ENCODE measurements at places on chromosomes 1 and 21.
A peak's percentile ranks its signal among the peaks of the same experiment; 100 is the strongest.

- no peak for DNase-seq
Measured at GRCh38 chr1:169122976-169123375, 16.5 kb downstream of the ATP1B1 start.

DNA sequence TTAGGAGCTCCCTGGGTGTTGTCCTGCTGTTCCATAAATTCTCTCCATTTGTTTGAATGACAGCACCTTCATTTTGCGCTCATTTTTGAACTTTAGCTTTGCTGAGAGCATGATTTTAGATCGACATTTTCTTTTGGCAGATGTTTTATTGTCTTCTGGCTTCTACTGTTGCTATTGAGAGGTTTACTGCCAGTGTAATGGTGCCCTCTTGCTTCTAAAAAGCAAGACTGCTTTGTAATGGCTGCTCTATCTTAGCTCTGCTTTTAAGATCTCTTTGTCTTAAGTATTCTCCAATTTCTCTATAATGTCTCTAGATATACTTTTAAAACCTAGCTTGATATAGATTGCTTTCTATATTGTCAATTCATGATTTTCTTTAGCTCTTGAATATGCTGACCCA is 27.8 kb downstream of the THEM4 start:
- no peak for DNase-seq

DNA sequence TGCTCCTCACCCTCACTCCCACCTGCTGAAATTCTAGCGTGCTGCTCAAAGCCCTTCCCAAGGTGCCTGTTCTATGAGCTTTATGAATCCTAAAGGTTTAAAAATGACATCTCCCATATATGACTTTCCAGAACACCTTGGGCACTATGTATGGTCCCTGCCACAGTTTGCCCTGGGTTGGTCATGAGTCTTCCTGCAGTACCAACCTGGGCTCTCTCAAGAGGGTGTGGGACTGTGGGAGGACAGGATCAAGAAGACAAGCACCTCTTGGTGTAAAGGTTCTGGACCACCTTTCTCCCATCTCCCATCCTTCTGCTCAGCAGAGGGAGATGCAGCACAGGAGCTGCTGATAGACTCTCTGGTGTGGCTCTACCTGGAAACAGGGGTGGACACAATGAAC is 134.1 kb downstream of the FCRL5 start:
- DNase-seq: no peak

DNA sequence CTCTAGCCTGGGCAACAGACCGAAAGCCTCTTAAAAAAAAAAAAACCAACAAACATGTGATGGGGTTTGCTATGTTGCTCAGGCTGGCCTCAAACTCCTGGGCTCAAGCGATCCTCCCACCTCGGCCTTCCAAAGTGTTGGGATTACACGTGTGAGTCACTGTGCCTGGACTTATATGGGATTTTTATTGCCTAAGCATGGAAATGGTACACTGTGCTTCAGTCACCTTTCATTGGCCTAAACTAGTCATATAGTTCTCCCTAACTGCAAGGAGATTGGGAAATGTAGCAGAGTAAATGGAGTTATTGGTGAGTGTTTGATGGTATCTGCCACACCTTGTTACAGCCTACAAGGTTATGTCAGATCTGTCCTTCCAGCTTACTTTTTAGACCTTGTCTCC is 17.2 kb upstream of the MEF2D start:
- DNase-seq: no peak

DNA sequence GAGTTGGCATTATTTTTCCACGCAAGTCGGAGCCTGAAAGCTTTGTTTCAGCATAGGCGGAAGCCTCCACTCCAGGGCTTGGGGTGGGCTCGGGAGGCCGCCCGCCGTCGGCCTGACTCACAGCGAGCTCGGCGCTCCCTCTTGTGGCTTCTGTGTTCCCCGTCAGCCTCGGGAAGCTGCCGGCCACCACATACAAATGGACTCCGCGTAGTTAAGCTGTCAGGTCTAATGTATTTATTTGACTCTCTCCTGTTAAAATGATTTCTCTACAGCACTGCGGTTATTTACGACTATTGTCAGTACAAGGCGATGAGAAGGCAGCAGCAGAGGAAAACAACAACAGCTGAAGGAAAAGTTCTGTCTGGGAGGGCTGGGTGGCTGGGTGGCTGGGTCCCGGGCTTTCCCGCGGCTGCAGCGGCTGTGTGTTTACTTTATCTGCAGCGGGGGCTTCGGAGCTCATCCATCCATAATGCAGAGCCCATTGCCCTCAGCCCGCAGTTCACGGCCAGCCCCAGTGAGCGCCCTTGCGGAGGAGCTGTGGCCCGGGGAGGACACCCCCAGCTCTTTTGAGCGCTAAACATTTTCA is 375.7 kb upstream of the CAMK1G start:
- no peak for DNase-seq

- no peak for DNase-seq
Measured at GRCh38 chr1:29811247-29811646, 574.9 kb downstream of the PTPRU start.

- no peak for DNase-seq
Measured at GRCh38 chr21:38669186-38669585, 136.5 kb upstream of the ETS2 start.

- DNase-seq: no peak
Measured at GRCh38 chr1:81950591-81951244, 150.0 kb downstream of the ADGRL2 start.

GRCh38 chr1:94324178-94324544 is 86.8 kb upstream of the ARHGAP29 start:
- no peak for DNase-seq

DNA sequence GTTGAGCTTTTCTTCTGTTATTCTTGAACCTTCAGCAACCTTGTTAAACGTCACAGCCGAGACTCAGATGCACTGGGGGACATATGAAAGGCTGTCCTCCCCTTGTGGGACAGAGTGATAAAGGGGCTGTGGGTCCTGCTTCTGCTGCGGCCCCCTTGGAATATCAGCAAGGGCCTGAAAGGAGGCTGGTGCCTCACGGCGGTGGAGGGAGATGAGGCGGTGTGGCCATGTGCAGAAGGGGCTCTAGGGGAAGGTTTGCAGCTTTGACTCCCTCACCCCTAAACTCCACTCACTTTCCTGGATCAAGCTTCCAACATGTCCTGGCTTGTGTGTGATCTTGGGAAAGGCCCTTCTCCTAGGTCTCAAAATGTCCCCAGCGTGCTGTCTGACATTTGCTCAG is 270.7 kb upstream of the CSF3R start:
- DNase-seq: no peak

DNA sequence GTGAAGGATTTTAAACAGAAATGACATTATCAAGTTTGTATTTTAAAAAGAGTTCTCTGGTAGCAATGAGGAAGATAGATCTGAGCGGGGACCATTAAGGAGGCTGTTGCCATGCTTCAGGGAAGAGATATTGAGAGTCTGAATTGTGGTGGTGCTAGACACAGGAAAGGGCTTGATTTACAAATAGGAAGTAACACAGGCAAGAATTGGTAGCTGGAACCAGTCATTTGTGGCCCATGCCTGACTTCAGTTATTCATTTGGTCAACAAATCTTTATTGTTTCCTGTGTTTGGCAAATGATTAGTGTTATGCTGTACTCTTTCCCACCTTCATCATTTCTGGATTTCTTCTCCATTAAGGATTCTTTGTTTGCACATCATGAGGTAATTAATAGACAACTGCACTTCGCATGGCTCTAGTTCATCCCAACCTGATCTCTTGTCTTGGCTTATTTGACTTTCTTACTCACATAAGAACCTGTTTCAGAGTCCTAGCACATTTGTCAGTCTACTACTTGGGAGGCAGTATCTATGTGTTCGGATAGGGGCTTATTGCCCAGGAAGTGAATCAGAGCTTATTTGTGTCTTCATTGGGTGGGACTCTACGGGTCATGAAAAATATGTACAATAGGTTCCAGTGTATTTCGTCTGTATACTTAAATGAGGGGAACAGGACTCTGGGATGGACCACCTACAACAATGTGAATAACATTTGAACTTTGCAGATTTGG is 32.3 kb downstream of the EEIG2 start:
- peak; percentile 31 for DNase-seq

GRCh38 chr1:152623203-152623844 is 421 bp upstream of the LCE3A start:
- no peak for DNase-seq

GRCh38 chr1:26610781-26611180 is 81.2 kb downstream of the RPS6KA1 start:
- no peak for DNase-seq

- no peak for DNase-seq
Measured at GRCh38 chr1:8870616-8871538, 7.6 kb downstream of the ENO1 start.

- peak; percentile 50 for DNase-seq
Measured at GRCh38 chr1:109655615-109656519, at the start of gene GSTM4. Gene GSTM4, plus strand, starts transcription at chr1:109656099. Its CDS starts 291 bp downstream, at chr1:109656390.

- no peak for DNase-seq
Measured at GRCh38 chr1:2413495-2414296, 1.3 kb upstream of the PEX10 start.

GRCh38 chr1:46823151-46823550 is 24.3 kb downstream of the CYP4B1 start:
- DNase-seq: no peak

GRCh38 chr1:32769524-32770220 is 47.5 kb downstream of the YARS1 start:
- DNase-seq: no peak

DNA sequence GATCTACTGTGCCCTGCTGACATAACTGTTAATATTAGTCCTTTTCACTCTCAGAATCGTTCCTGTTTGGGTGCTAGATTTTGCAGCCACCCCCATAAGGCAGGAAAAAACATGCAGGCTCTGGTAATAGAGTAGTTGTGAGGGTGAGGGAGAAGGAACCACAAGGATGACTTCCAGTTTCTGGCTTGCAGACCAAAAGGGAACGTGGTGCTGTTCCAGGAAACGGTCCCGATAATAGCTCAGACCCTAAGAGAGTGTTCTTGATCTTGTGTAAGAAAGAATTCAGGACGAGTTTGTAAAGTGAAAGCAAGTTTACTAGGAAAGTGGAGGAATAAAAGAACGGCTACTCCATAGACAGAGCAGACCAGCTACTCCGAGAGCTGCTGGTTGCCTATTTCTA is 50.7 kb upstream of the RHOU start:
- no peak for DNase-seq

- DNase-seq: no peak
Measured at GRCh38 chr1:78153092-78153736, 107.4 kb downstream of the GIPC2 start.

DNA sequence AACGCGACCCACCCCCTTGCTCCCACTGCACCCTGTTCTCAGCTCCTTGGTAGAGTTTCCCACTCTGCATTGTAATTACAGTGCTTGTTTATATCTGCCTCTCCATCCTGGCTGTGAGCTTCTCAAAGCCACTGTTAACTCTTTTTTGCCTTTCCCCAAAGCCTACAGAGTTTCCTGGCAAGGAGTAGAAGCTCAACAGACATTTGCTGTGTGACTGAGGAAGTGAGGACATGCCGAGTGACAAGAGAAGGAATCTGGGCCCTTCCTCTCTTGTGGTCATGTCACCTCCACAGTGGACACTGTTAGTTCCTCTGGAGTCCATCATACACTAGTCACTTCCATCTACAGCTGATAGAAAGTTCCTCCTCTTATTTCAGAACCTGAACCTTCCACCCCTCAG is 6.1 kb upstream of the IGSF8 start:
- no peak for DNase-seq

- no peak for DNase-seq
Measured at GRCh38 chr1:18234790-18235242, 127.2 kb downstream of the IGSF21 start.

- DNase-seq: no peak
Measured at GRCh38 chr1:37484325-37485051, 10.1 kb downstream of the ZC3H12A start.

- DNase-seq: no peak
Measured at GRCh38 chr1:52771384-52771783, 45.1 kb downstream of the ZYG11B start.

DNA sequence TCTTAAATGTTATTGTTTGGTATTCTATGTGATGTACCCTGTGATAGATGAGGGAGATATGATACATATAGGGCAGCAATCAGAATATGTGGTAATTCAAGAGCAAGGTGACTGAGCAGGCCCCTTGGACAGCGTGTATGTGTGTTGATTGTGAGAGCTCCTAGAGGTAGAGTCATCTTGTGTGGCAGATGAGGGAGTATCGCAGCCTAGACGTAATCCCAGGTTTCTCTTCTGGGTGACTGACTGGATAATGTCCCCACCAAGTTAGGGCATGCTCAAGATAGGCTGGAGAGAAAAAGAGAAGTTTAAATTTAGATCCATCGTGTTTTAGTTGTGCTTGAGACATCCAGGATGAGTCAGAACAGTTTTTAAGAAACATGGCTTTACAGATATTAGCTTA is 185.3 kb downstream of the ZP4 start:
- DNase-seq: no peak

DNA sequence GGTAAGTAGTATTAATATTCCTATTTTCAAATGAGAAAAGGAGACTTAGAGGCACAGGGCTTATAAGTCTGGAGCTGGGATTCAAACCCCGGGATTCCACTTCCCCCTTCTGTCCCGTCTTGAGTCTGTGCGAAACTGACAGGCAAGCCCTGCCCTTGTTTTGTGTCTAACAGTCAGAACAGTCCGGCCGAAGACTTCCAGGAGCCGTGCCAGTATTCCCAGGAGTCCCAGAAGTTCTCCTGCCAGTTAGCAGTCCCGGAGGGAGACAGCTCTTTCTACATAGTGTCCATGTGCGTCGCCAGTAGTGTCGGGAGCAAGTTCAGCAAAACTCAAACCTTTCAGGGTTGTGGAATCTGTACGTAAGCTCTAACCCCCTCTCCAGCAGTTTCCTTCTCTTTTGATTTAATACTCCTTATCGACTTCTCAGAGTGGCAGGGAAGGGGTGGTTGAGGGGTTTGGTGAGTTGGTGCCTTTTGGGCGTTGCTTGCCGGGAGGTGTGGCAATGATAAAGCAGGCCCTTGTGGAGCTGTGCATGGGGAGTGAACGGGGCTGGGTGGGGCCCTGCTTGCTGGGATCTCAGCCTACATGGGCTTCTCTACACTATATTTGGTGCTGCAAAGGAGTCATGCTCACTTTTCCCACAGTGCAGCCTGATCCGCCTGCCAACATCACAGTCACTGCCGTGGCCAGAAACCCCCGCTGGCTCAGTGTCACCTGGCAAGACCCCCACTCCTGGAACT is 29.4 kb downstream of the IL6R start:
- DNase-seq: no peak

DNA sequence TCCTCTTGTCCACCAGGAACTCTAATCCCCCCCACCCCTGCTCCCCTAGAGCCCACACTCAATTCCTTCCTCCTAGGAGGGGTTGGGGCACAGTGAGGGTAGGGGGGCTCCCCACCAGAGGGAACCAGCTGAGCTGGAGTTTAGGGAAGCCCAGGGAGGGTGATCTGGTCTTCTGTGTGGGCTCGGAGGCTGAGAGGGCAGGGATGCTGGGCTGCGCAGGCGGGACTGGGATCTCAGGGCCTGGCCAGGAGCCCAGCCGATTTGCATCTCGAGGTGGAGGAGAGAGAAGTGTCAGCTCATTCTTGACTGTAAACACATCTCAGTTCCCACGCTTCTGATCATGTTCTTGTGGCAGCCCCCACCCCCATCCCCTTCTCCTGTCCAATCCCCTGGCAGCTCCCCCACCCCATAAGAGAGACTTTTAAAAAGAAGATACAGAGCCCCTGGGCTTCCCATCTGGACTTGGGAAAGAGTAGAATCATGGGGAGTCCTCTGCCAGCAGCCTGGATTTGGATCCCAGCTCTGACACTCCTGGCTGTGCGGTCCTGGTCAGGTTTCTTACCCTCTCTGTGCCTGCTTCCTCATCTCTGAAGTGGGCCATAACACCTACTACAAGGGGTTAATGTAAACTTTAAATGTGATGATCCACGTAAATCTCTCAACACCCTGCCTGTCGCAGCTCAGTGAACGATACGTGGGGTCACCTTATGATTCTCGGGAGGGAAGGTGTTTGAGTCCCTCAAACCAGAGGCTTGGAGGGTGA is 6.6 kb downstream of the PEAR1 start:
- DNase-seq: no peak

Data from CD4-positive, alpha-beta T cell treated with Interleukin-15 for 4 hours (primary cell).